Activated gamma-delta T cell treated with anti-CD3 and anti-CD28 coated beads, Interleukin-2, amount 50 U/mL, for 16 hours (primary cell): ENCODE measurements at places on chromosomes 4 and X.

DNA sequence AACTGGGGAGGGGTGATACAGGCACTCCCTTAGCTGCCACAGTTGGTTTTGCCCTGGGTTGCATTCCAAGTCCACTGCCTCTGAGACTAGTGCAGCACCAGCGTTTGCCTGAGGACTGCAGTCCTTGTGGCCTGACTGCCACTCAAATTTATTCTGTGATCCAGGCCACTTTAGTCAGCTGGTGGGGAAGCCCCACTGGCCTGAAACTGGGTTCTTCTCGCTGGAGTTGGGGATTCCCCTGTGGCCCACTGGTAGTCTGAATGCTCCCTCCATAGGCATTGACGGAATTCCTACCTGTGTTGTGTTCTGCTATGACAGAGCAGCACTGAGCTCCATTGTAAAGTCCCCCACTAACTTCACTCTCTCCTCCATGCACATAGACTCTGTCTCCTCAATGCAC, 63.8 kb downstream of the PTPN13 start:
- no peak for DNase-seq

- no peak for DNase-seq
Measured at GRCh38 chrX:47611926-47612325, 7.7 kb downstream of the SYN1 start.

- no peak for DNase-seq
Measured at GRCh38 chr4:41177016-41177415, 37.3 kb downstream of the APBB2 start.

GRCh38 chr4:78774417-78774816, 1.7 kb upstream of the BMP2K start:
- no peak for DNase-seq

GRCh38 chrX:154308108-154308946, 12.7 kb downstream of the TKTL1 start:
- peak; percentile 76 for DNase-seq

GRCh38 chr4:48300004-48300403, 30.4 kb upstream of the TEC start:
- no peak for DNase-seq

DNA sequence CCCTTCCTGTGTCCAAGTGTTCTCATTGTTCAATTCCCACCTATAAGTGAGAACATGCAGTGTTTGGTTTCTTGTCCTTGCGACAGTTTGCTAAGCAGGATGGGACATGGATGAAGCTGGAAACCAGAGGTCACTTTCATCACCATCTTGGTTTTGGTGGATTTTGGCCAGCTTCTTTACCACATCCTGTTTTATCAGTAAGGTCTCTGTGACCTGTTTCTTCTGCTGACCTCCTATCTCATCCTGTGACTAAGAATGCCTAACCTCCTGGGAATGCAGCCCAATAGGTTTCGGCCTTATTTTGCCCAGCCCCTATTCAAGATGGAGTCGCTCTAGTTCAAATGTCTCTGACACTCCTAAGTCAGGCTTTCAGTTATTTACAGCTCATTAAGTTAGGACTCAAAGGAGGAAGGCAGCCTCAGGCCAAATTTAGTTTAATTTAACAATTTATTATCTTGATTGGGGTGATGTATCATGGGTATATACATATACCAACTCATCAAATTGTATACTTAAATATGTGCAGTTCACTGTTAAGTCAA, 169.9 kb upstream of the NDP start:
- DNase-seq, result no peak

DNA sequence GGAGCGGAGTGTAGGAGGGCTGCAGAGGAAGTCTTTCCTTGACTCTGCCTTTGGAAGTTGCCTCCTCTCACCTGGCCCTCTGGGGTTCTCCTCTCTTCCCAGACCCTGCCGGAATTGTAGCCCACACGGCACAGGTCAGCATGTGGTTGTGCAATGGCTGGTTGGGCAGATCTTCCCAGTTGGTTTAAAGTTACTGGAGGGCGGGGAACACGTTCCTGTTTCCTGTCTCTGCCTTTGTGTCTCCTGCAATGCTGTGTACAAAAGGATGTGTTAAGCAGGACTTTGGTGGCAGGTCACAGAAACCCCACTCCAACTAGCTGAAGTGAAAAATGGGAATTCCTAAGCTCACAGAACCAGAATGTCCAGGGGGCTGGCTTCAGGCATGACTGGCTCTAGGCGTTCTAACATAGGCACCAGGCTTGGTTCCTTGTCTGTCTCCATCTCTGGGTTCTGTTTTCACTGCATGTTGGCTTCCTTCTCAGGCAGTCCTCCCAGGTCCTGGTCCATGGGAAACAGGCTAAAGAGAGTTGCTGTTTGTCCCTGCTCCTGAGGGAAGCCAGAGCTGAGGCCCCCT, 19.9 kb downstream of the SORCS2 start:
- no peak for DNase-seq

- peak; percentile 68 for DNase-seq
Measured at GRCh38 chr4:56530269-56531148, 24.9 kb downstream of the ARL9 start.

DNA sequence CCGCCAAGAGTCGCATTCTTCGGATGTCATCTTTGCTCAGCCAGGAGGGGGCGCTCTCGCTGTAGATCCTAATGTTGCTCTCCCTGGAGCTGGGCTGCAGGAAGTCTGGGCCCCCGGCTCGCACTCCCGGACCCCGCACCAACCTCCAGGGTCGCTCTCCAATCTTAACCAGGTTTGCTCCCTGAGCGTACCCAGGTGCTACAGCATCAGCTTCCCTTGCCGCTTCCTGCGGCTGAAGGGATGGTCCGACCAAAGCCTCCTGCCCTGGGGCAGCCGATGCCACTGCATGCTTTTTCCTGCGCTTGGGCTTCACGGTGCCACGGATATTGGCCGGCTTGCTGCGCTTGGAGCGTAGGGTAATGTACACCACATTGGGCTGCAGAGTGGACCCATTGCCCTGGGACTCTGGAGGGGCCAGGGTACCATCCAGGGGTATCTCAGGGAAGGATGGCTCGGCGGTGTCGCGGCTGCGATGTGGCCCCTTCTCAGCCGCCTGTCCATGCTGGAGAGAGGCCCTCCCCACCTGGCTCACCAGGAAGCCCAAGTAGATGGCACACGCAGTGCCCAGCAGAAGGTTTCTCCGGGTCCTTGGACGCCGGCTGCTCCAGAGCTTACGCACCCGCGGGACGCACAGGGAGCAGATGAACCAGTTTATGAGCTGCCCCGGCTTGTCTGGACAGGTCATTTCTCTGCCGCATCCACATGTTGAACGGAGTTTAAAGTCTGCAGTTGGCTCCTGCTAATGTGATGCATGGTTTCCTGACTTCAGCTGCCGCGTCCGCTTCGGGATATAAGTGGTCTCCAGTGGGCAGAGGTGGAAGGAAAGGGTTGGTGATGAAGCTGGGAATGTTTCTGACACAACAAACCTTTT, 1.9 kb downstream of the GASK1B start:
- DNase-seq, result no peak

DNA sequence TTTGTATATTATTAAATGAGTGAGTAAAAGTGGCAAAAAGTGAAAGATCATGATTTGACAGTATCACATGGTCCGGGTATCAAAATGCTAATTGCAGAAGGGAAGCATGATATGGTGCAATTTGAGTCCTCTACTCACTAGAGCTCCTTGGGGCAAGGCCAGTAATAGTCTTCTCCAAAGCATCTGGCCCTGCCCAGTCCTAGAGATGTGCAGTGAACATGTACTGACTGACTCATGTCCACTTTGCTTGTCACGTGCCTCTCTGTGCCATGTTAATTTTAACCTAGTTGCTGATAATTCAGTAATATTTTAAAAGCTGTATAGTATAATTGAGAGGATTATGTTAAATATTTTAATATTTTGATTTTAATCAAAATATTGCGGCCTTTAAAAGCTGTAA, 54.6 kb upstream of the TENM3 start:
- no peak for DNase-seq

DNA sequence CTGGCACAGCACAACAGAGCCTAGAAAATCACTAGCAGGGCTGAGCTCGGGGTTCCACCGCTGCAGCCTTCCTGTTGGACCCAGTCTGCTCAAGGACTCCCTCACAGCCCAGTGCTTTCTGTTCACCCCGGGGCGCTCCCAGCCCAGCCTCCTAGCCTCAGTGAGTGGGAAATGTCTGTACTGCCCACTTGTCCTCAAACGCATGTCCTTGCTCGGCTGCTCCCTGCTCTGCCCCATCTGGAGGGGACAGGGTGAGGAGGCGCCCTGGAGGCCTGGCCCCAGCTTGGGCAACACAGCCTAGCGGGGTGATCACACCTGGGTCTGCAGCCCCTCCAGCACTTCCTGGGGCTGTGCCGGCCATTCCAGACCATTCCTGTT, 11.9 kb upstream of the CCNQ start:
- no peak for DNase-seq

GRCh38 chr4:78439328-78439727, 112.2 kb upstream of the ANXA3 start:
- DNase-seq, result no peak

- peak; percentile 19 for DNase-seq
Measured at GRCh38 chr4:15755321-15756155, 22.6 kb upstream of the CD38 start.
